Fibroblast of skin of back (primary cell): ENCODE measurements at places on chromosomes 6 and 20.

DNA sequence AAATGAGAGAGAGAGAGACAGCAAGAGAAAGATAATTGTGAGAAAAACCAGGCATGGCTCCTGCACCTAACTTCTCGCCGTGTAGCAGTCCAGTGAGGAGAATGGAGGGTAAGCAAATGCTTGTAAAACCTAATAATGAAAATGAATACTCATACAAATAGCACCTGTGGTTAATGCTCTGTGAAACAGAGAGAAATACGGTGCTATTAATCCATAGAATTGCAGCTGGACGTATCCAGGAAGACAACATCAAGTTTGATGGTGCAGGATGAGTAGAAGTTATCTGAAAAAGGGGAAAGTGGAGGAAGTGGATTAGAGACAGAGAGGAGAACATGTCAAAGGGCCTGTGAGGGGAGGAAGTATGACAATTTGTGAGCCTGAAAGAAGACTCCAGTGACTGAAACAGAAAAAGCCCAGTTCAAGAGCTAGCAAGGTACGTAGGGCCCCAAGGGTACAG is 89.4 kb upstream of the PAK5 start:
- no peak for DNase-seq

- DNase-seq = peak; percentile 28
Observed at GRCh38 chr6:131819572-131820124, 11.8 kb downstream of the ENPP1 start.

- DNase-seq = no peak
Observed at GRCh38 chr6:166278579-166279392, 29.4 kb downstream of the PRR18 start.

GRCh38 chr6:146258206-146258605 is 229.3 kb downstream of the GRM1 start:
- peak; percentile 10 for DNase-seq

DNA sequence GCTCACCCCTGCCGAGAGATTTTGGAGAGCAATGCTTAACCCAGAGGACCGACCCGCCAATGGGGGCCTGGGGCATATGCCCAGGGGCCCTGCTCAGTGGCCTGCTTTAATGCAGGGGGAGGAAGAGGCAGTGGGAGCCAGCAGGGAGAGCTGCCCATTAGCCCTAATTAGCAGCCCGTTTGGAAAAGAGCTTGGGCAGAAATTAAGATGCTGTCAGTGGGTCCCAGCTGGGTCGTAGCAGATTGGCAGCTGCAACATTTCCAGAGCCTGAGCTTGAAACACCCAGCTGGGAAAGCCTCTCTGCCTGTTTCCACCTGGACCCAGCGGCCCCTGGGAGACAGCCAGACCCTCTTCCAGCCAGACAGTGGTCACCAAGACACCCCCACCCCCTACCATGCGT is 39.5 kb downstream of the CD40 start:
- DNase-seq = no peak

GRCh38 chr6:77857421-77857820 is 204.6 kb downstream of the MEI4 start:
- no peak for DNase-seq

GRCh38 chr20:45083127-45083526 is 17.8 kb downstream of the KCNS1 start:
- no peak for DNase-seq

- DNase-seq = no peak
Observed at GRCh38 chr6:79305020-79305419, 70.5 kb upstream of the HMGN3 start.

DNA sequence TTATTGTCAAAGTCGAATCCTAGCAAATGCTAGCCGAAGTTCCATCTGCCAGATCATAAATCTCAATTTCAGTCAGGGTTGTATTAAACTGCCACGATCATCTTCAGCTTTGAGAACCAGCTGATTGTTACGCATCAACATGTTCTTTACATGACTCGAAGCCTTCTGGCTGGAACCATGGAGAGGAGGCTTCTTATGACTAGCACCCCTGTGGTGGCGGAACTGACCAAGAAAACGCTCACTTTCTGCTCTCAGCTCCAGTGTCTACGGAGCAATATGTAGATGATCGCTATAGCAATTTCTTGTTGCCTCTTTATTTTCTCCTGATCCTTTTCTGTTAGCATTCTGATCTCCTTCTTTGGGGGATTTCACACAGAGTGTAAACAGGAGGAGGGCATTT is 479.4 kb upstream of the SLC35B3 start:
- no peak for DNase-seq

GRCh38 chr6:40877362-40877761 is 161.7 kb downstream of the UNC5CL start:
- peak; percentile 3 for DNase-seq

DNA sequence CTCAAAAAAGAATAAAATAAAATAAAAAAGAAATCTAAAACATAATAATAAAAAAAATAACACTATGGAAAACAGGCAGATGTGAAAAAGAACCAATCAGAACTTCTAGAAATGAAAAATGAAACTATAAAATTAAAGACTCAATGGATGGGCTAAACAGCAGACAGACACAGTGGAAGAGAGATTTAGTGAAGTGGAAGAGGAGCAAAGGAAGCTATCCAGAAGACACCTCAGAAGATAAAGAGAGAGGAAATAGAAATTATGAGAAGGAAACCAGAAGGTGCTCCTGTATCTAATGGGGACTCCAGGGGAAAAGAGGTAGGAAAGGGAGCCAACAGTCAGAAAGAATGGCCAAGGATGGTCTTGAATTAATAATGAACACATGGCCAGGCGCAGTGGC is 18.5 kb downstream of the LAMA5 start:
- DNase-seq = no peak

GRCh38 chr6:82015043-82015442 is 232.5 kb downstream of the IBTK start:
- DNase-seq = peak; percentile 54

DNA sequence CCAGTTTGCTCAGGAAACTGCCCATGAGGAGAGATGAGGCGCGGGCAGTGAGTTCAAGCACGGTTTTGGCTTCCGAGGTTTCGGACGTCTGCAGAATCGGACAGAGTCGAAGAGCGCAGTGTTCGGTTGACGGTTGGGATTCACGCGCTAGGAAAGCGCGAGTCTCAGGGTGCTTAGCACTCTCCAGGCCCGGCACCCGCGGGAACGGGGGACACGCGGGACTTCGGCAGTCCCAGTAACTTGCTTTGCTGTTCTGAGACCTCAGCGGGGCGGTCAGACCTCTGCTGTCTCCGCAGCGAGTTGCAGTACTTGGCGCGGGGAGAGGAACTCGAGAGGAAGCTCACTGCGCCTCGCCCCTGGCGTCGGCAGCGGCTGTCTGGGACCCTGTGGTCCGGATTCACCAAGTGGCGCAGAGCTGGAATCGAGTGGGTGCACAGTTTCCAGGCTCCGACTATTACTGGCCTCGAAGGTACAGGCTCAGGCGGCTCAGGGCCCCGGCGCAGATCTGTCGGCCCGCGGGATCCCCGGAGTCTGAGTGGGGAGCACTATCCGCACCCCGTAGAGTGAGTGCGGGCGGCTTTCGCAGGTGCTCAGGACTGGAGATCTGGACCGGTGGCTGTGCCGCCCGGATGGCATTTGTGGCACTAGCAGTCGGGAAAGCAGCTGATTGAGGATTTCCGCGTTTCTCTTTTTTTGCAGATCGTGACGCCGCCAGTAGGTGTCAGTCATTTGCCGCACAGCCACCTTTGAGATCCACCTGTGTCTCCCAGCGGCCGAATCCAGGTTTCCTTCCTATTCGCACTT is at the start of gene POM121L2:
Gene POM121L2, minus strand, starts transcription at position 128 of the 804 bp plus-strand sequence. Its CDS starts 103 bp downstream, at position 25.
- DNase-seq = peak; percentile 30

DNA sequence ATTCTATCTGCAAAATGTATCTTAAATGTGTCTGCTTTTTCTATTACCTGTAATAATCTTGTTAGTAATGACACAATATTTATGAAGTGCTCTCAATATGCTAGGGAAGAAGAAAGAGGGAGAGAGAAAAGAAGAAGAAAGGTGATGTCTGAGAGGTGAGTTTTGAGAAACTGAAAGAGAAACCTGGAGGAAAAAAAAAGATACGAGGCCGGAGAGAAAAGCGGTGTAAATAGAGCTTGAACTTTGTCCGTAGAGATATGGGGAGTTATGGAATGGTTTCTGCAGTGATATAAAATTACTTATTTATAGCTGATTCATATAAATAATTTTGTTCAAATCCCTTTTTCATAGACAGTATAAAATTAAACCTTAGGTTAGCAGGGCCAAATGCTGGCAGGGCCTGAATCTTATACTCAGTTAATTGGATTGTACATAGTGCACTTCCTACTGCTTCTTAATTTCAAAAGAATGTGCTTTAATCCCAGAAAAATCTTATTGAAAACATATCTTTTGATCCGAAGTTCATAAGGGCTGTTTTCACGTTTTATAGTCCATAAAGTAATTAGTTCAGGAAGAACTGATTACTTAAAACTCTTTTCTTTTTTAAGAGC is 43.0 kb downstream of the MYB start:
- no peak for DNase-seq

GRCh38 chr6:2507016-2507415 is 243.7 kb downstream of the MYLK4 start:
- no peak for DNase-seq

DNA sequence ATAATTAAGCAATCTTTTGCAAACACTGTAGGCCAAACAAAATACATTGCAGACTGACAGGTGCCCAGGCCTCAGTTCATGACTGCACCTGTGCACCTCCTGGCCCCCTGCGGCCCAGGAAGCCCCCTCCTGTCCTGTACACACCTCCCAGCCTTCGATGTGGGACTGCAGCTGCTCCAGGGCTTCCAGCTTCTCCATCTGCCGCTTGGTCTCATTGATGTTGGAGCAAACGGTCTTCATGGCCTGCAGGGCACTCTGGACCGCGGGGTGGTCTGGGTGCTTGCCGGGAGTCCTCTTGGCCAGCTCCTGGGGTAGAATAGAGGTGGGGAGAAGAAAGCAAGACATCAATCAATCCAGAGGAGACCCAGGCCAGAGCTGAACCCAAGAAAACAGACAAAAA is 119.7 kb downstream of the PREX1 start:
- DNase-seq = no peak

GRCh38 chr6:76342611-76343160 is 270.2 kb upstream of the IMPG1 start:
- no peak for DNase-seq
